ENCODE measurements at places on chromosomes 2 and 18.

GRCh38 chr2:221715523-221716247 lies 143.6 kb upstream of the EPHA4 start:
- DNase-seq: no peak

DNA sequence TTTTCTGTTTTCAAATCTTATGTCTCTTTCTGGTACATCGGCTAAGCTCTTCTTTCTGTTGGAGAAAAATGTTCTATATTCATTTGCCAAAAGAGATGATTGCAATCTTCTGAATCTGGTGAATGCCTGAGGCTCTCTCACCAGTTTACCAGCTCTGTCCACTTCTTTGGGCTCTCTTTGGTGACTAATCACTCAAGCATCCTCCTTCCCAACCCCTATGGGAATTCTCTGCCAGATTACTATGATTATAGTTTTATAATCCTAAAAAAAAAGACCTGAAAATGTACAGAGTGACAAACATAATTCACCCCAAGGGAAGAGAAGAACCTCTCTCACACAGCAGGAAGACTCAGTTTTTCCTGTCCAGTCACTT lies 187.3 kb downstream of the CAMKMT start:
- peak; percentile 27 for DNase-seq

DNA sequence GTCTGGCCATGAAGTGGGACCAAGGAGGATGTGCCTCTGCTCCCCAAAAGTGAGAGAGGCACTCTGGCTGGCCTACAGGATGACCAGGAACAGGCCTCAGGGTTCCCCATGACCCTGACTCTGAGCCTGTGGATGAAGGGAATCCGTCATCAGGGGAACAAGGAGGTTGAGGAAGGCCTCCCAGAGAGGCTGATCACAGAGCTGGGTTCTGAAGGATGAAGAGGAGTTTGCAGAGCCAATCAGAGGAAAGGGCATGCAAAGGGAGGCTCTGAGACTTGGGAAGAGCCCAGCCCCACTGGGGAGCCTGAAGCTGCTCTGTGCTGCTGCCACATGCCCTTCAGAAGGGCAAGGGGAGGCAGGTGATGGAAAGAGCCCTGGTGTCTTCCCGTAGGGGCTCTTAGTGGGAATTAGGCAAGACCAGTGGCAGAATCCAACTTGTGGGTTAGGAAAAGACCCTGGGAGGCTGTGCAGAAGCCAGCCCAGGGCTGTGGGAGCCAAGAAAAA lies 141.3 kb upstream of the ID2 start:
- no peak for DNase-seq

DNA sequence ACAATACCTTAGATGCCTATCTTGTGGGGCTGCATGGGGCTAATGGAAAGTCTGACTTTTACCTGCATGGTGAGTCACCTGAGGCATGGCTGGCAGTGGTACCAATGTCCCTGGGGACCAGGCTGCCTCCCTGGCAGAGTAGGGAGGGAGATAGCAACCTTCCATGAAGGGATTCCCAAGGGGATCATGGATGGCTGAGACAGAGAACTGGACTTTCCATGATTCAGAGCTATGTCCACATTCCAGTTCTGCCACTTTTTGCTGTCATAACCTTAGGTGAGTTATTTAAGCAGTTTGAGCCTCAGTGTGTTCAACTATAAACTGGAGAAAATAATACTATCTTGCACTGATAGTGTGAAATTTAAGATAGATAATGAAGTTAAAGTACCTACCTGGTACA lies 178.6 kb downstream of the SETBP1 start:
- DNase-seq: no peak

DNA sequence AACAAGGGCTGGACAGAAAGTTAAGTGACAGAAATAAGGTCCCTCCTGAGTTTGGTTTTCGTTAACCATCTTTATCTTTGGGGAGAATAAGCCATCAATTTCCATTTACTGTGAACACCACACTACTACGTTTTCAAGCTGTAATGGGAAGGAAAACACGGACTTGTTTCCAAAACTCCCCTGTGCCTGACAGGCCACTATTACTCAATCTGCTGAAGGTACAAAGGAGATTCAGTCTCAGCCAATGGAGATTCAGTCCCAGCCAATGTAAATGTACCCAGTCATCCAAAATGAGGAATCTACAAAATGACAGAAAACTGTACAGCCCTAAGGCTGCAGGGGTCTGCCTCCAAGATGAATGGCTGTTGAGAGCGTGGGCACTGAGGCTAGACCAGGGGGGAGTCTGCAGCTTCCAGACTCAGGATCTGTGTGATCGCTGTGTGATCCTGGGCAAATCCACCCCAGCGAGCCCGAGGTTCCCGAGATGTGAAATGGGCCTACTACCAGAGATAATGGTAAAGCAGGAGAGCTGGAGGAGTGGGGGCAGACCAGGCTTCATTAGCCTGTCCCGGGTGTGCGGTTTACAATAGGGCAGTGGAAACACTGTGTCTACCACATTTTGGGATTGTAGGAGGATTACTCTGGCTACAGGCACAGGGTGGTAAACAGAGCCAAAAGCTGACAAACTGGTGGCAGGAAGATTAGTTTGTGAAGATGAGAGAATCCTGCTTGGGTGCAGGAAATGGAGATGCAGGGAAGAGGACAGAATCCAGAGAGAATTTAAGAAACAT lies 284.8 kb downstream of the STK39 start:
- no peak for DNase-seq

GRCh38 chr2:85797921-85798320 lies 44.1 kb downstream of the ATOH8 start:
- no peak for DNase-seq

- DNase-seq: no peak
Observed at GRCh38 chr18:25289001-25289631, 62.9 kb downstream of the ZNF521 start.

GRCh38 chr2:204135752-204136151 lies 199.2 kb downstream of the ICOS start:
- no peak for DNase-seq
